ENCODE measurements at places on chromosomes 1 and 21.

DNA sequence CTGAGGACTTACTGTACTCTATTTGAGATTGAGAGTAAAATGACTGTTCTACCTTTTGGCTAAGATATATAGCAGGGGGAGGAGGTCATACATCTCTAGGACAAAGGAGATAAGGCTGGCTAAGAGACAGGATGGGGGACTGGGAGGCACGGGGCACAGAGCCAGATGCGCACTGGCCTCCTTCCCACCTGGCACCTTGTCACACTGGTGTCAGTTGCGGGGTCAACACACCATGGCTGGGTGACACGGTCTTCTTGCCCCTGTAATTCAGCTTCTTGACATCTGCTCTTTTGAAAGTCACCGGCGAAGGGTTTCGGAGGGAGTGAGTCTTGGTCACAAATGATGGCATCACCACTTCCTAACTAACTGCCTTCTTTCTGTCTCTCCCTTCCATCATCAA lies 177.3 kb downstream of the ZSCAN20 start:
- no peak for DNase-seq

- DNase-seq = no peak
These were observed 29.6 kb upstream of the PHGDH start for GRCh38 chr1:119682141-119682540.

DNA sequence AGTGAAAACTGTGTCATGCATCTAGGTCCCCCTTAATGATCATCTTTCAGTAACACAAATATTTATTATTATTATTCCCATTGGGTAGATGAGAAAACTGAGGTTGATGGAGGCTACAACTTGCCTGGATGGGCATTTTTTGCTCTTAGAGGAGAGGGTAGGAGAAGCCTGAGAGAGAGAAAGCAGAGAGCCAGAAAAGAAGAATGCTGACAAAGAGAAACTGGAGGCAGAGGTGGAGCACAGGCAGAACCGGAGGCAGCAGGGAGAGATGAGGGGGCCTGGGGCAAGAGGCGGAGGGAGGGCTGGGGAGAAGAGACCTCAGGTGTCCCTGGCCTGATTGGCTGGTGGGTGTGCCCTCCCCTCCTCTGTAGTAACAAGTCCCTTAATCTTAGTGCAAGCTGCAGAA lies 4.1 kb downstream of the BLACAT1 start:
- DNase-seq = no peak

DNA sequence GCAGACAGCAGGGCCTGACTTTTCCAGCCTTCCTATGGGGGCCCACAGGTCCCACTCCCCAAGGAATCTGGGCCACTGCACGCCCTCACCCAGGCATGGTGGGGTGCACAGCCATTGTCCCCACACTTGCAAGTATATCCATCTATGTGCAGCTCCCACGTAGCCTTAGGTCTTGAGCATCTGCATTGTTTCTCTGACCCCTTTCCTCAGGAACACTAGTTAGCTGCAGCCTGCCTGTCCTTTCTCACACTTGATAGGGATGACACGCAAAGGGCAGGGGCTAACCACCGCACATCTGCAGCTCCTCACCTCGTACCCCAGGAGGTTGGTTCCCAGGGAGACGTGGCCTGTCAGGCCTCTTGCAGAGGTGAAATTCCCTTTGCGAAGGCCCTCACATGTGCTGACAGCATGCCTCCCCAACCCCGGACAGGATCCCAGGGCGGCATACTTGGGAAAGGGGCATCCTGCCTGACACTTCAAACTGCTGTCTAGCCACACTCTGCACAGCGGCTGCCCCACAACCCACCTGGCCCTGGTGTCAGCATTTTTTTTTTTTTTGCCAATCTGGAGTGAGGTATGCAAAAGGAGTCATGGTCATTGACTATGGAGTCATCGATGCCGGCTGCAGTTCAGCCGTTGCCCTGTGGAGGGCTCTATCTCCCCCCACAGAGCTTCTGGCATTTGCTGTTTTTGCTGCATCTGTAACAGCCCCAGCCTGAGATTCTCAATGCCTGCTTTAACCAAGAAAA lies 5.0 kb downstream of the JMJD4 start:
- DNase-seq = no peak

DNA sequence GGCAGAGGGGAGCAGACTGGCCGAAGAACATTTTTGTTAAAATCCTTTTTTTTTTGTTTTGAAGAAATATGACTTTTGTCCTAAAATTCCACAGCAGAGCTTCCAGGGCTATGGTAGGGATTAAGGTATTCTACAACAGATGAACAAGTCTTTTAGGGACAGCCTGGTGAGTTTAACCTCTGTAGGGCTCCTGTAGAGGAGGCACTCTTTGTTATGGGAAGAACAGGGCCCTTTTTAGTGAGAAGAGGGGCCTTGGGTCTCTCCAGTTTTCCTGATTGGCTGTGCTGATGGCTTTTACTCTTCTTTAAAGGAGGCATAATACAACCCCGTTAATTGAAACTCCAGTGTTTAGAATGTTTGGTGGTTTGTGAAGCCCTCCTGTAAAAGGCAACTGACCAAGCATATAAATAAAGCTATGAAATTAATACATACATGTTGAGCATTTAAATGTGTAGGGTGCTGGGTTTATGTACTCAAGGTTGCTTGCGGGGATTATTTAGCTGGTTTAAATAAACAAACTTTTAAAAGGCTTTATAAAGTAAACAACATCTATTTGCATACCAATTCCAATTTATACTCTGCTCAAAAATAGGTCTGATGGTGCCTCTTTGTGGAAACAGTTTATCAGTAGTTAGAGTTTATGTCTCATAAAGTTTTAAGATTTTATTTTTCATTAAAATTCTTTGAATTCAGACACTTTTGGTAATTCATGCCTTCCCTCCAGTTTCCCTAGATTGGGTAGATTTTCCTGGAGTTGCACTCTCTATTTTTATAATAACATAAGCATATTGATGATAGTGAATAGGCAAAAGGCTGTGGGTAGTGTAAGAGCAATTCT lies 46.5 kb downstream of the PBX1 start:
- DNase-seq = no peak
